ENCODE measurements at places on chromosomes 11 and 22.

DNA sequence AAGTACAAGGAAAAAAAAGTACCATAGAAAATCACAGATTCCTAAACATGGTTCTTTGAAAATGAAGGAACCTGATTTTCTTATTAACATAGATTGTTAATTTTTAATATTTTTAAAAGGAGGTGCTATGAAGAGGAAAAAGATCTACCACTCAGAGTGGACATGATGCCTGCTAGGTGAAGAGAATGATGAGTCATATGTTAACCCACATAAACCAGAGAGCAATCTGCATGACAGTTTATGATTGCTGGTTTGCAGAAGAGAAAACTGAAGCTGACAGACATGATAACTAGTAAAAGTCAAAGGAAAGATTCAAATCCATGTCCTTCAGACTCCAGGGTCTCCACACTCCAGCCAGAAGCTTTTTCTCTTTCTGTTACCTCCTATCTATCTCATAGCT lies 1231.7 kb downstream of the LRRC4C start:
- DNase-seq: no peak

DNA sequence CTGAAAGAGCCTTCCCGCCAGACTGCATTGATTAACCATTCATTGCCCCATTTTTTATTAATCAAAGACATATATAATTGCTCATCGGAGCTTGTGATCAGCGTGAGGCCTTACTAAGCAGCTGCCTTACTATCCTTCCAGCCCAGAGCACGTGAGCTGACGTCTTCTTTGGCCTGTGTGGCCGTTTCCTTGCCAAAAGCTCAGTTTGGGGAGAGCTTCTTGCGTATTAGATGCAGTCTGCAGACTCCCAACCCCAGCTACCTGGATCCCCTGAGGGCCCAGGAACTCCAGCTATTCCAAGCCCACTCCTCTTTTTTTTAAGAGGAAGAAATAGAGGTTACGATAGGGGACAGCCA lies 784 bp upstream of the SLC43A3 start:
- no peak for DNase-seq

DNA sequence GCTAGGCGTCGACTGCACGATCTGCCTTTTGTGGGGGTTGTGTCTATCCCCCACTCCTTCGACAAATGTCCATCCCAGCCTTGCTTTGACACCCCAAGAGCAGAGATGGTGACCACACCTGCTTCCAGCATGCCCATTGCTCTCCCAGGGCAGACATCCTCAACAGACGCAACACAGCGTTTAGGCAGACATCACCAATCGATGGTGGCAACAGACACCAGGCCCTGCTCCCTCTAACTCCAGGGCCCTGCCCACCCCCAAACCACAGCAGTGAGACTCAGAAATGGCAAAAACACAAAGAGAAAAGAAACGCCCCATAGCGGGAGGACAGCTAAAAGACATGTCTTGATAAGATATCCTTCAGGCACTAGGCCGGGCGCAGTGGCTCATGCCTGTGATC lies 150.9 kb downstream of the CRYBB2 start:
- DNase-seq: no peak

DNA sequence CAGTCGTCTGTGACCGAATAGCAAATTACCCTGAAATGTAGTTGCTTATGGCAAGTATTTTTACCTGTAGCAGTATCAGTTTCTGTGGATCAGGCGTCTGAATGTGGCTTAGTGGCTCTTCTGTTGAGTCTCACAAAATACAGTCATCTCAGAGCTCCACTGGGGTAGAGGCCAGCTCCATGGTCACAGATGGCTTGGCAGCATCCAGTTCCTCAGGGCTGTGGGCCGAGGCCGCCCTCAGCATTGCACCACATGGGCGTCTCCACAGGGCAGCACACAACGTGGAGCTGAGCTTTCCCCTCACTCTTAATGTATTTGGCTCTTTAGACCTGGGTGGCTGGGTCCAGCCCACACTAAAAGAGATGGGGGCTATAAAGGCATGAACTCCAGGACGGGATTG lies 57.8 kb downstream of the SBF1 start:
- no peak for DNase-seq

Measured in NCI-H1105 treated with DMSO at 0.1 percent for 48 hours (cell line).